Breast epithelium (tissue), 4 donors: ENCODE measurements at places on chromosomes 6 and 20. TPM values are rescaled to one million over a fixed set of nuclear protein-coding genes. Genes with fewer than 3 reads are reported as not detected.

GRCh38 chr20:39462416-39462945 lies 500.3 kb downstream of the DHX35 start:
- H3K4me3 ChIP-seq = no peak overlapping the region
- no peak for DNase-seq
- H3K36me3 ChIP-seq = no peaks in the 10 kb centered on the region
- H3K4me1 ChIP-seq = no peaks in the 10 kb centered on the region
- no peaks in the 10 kb centered on the region for H3K27me3 ChIP-seq
- H3K27ac ChIP-seq = no peak overlapping the region

DNA sequence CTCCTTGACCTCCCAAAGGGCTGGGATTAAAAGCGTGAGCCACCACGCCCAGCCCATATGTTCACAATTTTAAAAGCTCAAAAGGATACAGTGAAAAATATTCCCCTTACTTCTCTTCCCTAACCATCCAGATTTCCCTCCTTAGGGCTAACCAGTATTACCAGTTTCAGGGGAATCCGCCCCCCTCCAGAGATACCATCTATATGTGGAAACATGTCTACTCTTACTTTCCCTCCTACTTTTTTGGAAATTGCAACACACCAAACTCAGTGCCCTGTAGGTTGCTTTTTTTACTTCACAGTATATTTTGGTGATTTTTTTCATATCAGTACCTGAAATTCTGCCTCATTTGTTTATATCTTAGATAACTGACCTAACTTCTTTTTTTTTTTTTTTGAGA lies 6.9 kb upstream of the RPL10A start:
- H3K4me3 ChIP-seq = no peak overlapping the region
- H3K36me3 ChIP-seq = no peaks in the 10 kb centered on the region
- no peaks in the 10 kb centered on the region for H3K4me1 ChIP-seq
- H3K27ac ChIP-seq = no peak overlapping the region
- H3K27me3 ChIP-seq = no peaks in the 10 kb centered on the region

DNA sequence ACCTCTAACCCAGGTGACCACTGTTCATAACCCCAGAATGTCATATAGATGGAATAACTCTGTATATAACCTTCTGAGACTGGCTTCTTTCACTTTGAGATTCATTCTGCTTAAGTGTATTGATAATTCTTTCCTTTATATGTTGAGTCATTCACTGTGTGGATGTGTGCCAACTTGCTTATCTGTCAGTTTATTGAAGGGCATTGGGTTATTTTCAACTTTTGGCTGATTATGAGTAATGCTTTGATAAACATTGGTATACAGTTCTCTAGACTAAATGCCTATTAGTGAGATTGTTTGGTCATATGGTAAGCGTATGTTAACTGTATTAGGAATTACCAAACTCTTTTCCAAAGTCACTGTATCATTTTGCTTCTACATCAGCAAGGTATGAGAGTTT lies 453.4 kb upstream of the SPTLC3 start:
- no peak overlapping the region for H3K4me3 ChIP-seq
- no peaks in the 10 kb centered on the region for H3K27me3 ChIP-seq
- no peak overlapping the region for H3K27ac ChIP-seq
- H3K4me1 ChIP-seq = no peaks in the 10 kb centered on the region
- no peak for DNase-seq

GRCh38 chr6:29938746-29939508 lies 3.4 kb upstream of the HLA-A start:
- no peaks in the 10 kb centered on the region for H3K4me1 ChIP-seq
- DNase-seq = no peak

DNA sequence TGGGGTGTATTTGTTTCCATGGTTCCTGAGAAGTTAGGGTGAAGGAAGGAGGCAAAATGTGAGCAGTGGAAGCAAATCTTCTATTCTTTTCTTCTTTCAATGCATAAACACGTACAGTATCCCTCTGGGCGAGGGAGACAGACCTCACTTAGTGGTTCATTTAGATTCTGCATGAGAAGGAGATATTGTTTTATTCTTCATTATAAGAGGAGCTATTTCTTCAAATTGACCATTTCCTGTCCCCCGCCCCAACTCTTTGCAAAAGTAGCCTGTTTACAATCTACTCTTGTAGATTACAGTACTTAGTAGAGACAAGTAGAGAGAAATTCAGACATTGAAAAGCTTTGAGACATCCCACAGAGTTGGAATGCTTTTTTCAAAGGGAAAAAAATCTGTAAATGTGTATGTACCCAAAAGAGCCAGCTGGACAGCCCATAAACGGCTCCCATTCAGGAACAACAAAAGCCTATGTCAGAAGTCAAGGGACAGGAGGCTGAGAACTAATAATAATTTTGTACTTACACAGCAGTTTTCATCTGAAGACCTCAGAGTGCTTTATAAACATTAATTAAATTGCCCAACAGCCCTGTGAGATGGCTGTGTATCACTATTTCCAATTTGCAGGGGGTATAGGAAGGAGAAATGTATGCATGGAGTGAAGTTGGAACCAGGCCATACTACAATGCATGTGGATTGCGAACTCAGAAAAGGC lies 23.9 kb downstream of the CD83 start:
- no peak overlapping the region for H3K4me3 ChIP-seq
- no peaks in the 10 kb centered on the region for H3K36me3 ChIP-seq
- H3K4me1 ChIP-seq = no peaks in the 10 kb centered on the region

- no peak for DNase-seq
- H3K27me3 ChIP-seq = no peaks in the 10 kb centered on the region
- no peak overlapping the region for H3K27ac ChIP-seq
- peaks cover 3% of the 10 kb centered on the region for H3K4me1 ChIP-seq
- no peak overlapping the region for H3K4me3 ChIP-seq
These were observed 62.3 kb downstream of the SNX9 start for GRCh38 chr6:157885211-157885788.

DNA sequence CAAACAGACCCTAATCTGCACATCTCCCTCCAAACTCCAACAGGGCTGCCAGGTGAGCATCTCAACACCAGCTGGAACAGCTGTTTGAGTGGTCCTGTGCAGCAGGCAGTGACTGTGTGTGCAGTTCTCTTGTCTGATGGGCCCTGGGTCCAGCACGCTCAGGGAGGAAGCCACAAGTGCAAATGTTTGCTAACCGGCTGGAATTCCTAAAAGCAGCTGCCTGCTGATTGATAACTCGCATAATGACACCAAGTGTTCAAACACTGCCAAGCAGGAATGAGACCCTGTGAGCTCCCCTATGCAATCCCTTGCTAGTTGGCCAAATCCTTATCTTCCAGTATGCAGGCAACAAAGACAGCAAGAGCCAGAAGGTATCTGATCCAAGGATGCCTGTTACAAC lies 650.6 kb downstream of the CBLN4 start:
- no peaks in the 10 kb centered on the region for H3K27me3 ChIP-seq
- H3K4me3 ChIP-seq = no peak overlapping the region
- H3K4me1 ChIP-seq = no peaks in the 10 kb centered on the region
- H3K36me3 ChIP-seq = no peaks in the 10 kb centered on the region
- no peak for DNase-seq
- no peak overlapping the region for H3K27ac ChIP-seq

MAPK14 gene
- total RNA-seq = 72.8 TPM

DNA sequence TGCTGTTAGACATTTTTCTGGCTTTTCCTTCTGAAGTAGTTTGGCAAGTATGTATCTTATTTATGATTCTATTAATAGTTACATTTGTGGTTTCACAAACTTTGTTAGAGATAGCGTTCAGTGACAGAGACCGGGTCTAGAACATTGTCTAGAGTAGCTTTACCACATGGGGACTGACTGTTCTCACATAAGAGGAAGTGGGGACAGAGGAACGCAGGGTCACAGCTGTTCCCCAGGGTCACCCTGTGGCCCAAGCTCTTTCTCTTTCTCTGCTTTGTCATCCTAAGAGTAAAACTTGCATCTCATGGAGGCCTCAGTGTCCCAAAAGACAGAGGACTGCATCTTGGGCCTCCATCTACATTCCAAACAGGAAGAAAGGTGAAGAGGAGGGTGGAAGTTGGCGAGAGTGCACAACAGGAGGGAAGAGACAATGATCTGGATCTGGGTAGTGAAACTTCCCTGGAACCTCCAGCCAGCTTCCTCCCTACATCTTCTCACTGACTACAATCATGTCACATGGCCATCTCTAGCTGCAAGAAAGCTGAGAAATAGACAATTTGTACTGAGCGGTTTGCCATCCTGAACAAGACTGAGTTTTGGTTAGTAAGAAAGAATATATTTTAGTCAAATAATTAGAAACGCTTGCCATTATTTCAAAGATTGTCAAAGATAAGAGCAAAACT lies 645.8 kb upstream of the ARID1B start:
- no peaks in the 10 kb centered on the region for H3K4me1 ChIP-seq
- no peak for DNase-seq
- H3K36me3 ChIP-seq = no peaks in the 10 kb centered on the region
- no peaks in the 10 kb centered on the region for H3K27me3 ChIP-seq
- H3K27ac ChIP-seq = no peak overlapping the region

DNA sequence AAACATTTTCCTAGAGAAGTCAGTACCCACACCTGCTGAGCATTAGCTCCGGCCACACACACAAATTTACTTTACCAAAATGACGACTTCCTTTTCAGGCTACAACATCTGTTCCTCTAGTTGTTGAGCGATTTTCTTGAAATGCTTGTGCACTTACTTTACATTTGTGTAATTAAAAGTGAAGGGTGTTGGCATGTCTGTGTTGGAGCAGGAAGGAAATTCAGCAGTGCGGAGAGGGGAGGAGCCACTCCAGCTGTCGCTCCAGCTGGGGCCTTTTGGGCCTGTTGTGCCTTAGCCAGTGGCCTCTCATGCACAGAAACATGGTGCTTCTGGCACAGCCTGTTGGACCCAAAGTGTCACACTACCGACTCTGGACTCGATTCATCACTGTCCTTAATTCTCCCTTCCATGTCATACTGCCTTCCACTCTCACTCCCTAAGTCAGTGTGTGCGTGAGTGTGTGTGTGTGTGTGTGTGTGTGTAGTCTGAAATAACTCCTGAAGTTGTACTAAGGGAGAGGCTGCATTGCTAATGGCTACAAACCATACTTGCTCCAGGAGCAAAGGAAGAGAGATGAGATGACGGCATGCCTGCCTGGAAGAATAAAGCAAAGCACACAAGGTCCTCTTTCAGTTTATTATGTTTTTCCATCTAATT lies 191.8 kb upstream of the ARG1 start:
- no peaks in the 10 kb centered on the region for H3K4me1 ChIP-seq
- H3K27ac ChIP-seq = no peak overlapping the region
- no peaks in the 10 kb centered on the region for H3K36me3 ChIP-seq
- no peak for DNase-seq
